ENCODE measurements at places on chromosomes 4 and X.

GRCh38 chr4:41216294-41217019, 2.1 kb upstream of the APBB2 start:
- no peak for DNase-seq

DNA sequence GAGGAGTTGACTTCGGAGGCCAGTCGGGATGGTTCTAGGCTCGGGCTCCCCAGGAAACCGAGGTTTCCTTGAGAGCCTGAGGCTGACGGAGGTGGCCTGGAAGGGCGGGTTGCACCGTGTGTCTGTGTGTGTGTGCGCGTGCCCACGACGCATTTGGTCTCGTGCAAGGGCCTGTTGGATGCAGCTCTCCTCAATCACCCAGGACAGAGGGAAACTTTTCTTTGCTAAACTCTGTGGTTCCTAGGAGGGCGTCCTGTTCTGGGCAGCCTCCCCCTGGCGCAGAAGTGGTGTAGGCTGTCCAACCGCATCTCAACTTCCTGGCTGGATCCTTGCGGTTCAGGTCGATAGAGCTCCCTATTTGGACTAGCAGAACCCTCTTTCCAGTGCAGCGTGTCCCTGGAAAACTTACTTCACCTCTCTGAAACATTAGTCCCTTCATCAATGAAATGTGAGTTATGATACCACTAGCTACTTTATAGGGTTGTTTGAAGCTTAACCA, 973 bp downstream of the STK32B start:
- no peak for DNase-seq

DNA sequence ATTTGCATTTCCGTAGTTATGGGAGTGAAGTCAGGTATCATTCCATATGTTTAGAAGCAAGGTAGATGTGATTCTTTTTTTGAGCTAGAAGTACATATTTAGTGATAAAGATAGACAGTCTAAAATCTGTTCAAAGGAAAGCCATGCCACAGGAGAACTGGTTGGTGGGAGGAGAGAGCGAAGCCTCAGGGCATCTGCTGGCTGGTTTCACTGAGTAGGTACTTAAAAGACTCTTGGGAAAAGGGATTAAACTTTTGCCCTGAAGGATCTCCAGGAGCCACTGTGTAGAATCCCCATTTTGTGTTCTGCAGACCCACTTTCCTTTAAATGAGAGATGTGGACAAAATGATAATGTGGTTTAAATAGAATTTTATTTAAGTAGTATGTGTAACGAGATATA, 89.6 kb downstream of the SHROOM2 start:
- no peak for DNase-seq

GRCh38 chr4:147843162-147843561, 111.3 kb downstream of the ARHGAP10 start:
- no peak for DNase-seq

DNA sequence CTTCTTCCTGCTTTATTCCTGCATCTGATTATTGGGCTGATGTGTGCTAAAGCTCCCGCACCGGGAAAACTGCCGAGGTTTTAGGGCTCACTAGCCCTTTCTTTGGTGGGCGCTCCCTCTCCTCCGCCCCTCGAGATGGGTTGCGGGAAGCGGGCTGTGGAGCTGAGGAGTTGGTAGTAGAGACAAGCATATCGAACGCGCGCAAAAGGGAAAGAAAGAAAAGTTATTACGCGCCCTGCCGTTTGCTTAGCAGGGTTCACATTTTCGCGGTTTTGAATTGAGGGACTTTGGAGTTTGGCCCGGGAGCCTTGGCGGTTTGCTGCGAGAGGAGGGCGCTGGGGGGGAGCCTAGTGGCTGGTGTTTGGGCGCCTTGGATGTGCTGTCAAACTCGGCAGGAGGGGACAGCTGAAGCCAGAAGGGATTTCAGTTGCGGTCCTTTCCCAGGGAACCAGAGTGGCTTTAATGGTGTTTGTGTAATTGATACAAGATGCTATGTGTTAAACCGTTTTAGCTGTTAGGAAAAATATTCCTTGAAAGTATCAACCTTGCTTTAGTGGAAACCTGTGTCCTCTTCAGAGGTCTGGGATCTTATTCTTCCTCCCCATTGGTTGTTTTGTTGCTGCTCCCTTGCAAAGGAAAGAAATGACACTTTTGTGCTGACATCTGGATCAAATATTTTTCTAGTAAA, 1.1 kb downstream of the GAB1 start:
- peak; percentile 50 for DNase-seq

- DNase-seq, result no peak
These were observed 34.9 kb downstream of the FTHL17 start for GRCh38 chrX:31036895-31037294.

GRCh38 chr4:22999419-22999818, 306.7 kb downstream of the GBA3 start:
- no peak for DNase-seq

DNA sequence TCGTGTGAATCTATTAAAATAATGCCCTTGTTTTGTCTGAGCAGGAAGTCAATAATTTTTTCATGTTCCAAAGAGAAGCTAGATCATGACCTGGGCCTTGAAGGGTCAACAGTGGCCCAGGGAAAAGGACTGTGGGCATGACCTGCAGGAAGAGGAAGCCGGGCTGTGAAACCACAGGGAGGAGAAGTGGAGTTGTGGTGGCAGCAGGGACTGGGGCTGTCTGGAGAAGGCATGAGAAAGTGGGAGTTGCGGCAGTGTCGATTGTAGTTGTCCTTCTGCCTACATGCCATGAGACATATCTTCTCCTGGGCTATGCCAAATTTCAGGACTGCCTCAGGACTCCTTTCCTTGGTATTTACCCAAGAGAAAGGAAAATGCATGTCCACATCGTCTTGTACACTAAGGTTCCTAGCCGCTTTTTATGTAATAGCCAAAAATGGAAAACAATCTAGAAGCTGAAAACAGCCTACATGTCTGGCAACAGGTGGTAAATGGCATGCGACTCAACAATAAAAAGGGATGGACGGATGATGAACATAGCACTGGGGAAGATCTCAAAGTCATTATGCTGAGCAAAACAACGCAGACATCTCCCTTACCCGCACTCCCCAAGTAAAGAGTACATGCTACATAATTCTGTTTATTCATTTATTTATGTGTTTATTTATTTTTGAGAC, 13.6 kb upstream of the PTTG2 start:
- DNase-seq, result no peak

GRCh38 chr4:163558539-163559044, 64.1 kb downstream of the TMA16 start:
- DNase-seq, result no peak
